ENCODE measurements at places on chromosomes 1 and 21.

- no peak for DNase-seq
Measured at GRCh38 chr1:159152031-159152430, 19.4 kb upstream of the CADM3 start.

DNA sequence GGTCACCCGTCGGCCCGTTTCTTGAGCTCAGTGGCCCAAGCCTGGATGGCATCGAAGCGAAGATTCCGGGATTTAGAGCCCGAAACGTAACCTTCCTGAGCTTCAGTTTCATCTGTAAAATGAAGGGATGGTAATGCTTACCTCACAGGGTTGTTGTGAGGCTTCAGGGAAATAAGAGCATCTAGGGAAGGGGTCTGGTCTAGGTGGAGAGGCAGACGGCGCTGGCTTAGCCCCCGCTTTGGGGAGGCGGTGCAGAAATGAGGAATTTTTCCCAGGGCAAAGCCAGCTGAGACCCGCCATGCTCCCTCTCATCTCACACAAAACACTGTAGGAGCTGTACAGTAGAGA is 717 bp upstream of the MYCL start:
- no peak for DNase-seq

GRCh38 chr1:47650205-47650604 is 212.4 kb downstream of the FOXD2 start:
- DNase-seq = no peak

- no peak for DNase-seq
Measured at GRCh38 chr1:43206600-43207228, 34.6 kb downstream of the CFAP57 start.

- DNase-seq = no peak
Measured at GRCh38 chr1:87760654-87761053, 432.0 kb downstream of the LMO4 start.

DNA sequence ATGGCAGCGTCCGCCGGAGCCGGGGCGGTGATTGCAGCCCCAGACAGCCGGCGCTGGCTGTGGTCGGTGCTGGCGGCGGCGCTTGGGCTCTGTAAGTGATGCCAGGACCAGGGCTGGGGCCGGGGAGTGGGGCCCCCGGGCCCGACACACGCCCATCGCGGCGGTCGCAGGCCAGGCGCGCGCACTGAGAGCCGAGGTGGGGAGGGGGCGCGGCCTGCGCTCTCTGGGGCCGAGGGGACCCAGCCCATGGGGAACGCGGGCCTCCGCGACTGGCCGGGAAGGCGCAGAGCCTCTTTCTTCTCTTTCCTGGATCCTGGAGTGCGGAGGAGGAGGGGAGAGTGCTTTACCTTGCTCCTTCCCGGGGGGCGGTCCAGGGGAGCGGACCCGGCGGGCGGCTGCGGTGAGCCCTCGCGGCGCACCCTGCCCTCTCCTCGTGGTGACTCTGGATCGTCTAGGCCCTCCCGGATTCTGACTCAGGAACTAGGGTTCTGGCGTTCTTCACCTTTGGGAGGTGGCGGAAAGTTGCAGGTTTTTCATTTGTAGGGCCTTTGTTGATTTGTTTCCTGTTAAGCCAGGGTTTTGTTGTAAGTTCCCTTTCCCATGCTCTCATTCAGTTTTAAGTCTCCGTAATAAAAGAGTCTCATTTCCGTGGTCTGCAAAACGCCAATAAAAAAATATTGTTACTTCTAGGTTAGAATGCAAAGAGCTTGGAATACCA is 529 bp downstream of the MPZL1 start:
- DNase-seq = no peak

DNA sequence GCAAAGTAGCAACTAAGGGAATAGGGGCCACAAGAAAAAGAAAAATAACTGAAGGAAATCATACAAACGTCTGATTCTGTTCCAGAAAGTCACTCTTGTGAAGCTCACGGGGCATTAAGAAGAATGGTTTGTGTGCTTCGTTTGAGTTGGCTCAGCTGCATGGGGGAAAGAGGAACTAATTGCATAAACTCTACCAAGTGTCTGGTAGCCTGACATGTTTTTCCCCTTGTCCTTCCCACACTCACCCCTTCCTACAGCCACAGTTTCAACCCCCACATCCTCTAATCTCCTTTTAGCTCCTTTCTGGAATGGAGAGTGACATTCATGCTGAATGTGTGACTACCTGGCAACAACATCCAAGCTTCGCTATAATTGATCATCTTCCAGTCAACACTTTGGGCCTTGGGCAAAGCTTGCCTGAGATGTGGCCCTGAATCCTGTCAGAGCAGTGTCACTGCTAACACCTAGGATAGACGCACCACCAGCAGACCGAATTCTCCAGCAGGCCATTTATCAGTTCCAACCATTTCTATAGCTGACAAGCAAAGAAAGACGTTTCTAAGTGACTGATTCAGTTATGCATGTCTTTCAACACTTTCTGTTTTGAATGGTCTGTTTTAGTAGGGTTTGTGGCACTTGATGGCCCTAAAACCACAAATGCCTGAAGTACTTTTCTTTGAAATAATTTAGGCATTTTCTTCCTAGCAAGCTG is 439.6 kb downstream of the TTLL7 start:
- DNase-seq = no peak

DNA sequence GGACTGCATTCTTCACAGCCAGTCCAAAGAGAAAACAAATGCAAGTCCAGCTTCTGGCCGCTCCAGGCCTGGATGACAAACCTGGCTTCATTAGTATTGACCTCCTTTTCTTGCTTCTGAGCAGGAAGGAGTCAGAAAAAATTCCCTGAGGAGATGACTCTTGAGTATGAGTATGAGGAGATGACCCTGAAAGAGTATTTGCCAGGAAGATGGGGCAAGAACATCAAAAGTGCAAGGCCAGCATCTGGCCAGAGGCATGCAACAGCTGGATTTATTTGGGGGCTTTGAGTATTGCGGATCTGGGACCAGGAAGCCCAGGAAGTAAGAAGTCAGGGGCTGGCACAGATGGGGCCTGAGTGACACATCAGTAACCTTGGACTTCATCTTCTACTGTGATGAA is 113.9 kb downstream of the GLIS1 start:
- no peak for DNase-seq

DNA sequence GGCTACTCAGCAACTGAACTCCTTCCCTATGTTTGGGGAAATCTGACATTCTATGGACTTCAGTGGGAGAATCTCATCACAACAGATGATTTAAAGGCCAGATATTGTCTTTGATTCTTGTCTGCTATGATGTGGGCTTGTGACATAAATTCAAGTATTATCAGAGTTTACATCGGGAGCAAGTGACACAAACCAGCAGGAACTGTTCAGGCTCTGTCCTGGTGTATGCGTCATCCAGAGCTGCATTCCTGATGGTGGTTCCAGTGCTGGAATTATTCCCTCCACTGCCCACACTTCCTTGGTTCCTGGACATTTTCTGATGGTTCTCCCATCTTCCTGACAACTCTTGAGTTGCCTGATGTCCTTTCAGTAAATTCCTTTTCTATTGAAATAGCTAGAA is 10.8 kb upstream of the LSM10 start:
- DNase-seq = no peak

- DNase-seq = no peak
Measured at GRCh38 chr21:44979687-44980561, 40.1 kb downstream of the SLX9 start.

GRCh38 chr1:79845936-79846335 is 839.4 kb upstream of the ADGRL4 start:
- no peak for DNase-seq

DNA sequence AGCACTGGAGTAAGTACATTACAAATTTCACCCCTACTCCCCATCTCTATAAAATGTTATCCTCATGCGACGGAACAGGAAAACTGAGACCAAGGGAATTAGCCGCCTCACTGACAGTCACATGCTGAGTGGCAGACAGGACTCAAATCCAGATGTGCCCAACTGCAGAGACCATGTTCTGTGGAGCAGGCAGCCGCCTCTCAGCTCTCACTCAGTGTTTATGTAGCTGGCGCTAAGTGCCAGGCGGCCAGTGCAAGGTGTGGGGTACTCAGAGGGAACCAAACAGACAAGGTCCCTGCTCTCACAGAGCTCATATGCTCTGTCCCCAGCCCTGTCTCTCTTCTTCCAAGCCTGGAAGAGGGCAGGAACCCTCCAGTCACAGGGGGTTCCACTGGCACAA is 5.1 kb downstream of the CAPZB start:
- no peak for DNase-seq

GRCh38 chr1:24751833-24752232 is 6.6 kb downstream of the CLIC4 start:
- no peak for DNase-seq

DNA sequence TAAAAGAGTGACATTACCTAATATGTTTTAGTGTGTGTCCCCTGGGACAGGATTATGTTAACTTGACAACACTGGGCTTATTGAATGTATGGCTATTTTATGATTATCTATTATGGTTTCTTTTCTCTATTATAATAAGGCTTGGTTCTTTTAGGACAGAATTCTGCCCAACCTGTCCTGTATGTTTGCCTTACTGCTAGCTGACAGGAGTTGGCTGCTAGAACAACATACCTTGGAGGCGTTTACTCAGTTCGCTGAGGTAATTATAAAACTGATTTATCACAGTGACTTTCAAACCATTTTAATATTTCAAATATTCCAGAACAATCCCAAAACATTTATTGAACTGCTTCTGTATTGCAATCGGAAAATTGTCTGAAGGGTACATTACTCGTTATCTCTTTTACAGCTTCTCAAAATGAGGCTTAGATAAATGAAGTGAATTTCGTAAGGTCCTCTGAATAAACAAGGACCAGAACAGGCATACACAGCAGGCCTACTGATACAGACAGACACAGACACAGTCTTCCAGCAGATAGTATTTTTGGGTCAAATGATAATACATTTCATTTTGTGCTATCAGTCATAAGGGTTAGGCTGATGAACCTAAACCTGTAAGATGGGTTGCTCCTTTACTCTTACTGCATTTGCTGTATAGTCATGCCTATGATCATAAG is 44.2 kb downstream of the SCYL3 start:
- no peak for DNase-seq

- DNase-seq = no peak
Measured at GRCh38 chr1:246724731-246725095, 504 bp downstream of the SCCPDH start.

DNA sequence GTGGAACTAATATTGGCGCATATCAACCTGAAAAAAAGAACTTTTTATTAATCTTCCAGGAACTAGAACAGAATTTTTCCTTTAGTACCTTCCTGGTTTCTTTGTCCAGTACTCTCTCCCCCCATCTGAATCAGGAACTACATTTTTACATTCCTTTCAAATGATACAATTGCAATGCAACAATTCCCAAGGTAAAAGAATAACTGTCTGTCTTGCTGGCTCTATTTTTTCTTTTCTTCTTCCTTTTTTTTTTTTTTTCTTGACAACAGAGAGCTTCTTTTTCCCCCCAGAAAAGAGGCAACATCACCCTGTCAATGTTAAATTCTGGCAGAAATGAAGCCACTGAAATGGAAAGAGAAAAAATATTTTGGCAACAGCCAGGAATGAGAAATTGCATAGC is 4.5 kb upstream of the CD101 start:
- no peak for DNase-seq

All from T-helper 17 cell (primary cell).